Stimulated activated memory B cell treated with anti-CD40 and anti-IgM and Interleukin-4, amounts not matched to agents 10 μg/mL and 1 μg/mL and 100 μg/mL, for 72 hours (primary cell): ENCODE measurements at places on chromosomes 13 and 19.
A peak's percentile ranks its signal among the peaks of the same experiment; 100 is the strongest.

DNA sequence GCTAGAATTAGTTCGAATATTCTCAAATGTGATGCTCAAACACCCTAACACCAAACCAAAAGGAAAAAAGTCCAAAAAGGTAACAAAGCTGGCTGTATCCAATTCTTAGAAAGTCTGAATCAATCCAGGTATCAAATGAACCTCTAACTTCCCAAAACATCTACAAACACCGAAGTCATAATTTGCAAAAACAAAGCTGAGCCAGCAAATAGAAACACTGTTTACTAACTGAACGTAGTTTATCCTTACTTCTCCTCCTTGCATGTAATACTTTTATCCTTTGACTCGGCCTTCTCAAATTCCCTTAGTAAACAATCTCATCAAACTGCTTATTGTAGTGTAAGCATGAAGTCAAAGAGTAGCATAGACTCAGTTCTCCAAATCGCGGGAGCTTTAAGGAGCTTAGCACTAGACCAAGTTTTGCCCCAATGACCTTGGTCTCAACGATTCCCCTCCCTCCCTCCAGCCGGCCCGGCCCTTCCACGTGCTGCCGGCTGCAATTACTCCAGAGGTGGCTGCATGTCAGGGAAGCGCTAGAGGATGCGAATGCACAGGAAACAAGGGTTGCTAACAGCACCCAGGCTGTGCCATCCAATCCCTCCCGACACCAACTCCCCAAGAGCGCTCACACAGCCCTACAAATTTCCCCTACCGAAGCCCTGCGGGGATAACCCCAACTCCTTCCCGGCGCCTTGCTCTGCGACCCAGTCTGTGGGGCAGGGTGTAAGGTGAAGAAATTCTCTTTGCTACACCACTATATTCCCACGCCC, 693 bp downstream of the XPO4 start:
- peak; percentile 32 for ATAC-seq

GRCh38 chr19:29404015-29404414, 121.8 kb upstream of the VSTM2B start:
- no peak for ATAC-seq

DNA sequence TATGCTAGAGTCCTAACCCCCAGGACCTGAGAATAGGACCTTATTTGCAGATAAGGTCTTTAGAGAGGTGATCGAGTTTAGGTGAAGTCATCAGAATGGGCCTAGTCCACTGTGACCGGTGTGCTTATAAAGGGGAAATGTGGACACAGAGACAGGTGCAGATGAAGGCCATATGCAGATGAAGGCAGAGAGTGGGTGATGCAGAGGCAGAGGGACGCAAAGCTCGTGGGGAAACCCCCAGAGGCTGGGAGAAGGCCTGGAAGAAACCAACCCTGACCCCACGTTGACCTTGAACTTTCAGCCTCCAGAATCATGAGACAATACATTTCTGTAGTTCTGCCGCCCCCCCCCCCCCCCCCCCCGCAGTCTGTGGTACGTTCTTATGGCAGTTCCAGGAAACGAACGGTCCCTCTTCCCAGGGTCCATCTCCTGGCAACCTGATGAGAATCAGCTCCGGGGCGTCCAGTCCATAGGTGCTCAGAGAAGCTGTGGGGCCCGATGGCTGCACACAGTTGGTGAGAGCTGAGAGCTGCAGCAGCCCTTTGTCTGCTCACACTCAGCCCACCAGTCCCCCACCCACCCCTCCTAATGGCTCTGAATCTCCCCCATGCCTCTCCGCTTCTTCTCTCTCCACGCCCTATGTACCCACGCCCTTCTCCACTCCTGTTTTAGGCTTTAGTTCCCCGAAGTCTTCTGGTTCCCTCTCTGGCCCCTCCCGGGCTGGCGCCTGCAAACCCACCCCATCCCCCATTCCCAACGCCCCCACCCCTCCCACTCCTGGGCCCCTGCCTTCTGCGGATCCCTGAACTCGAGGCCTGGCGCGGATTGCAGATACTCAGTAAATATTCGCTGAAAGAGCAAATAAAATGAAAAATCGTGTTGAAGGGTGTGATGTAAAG, 218.3 kb upstream of the MAB21L1 start:
- peak; percentile 80 for ATAC-seq

DNA sequence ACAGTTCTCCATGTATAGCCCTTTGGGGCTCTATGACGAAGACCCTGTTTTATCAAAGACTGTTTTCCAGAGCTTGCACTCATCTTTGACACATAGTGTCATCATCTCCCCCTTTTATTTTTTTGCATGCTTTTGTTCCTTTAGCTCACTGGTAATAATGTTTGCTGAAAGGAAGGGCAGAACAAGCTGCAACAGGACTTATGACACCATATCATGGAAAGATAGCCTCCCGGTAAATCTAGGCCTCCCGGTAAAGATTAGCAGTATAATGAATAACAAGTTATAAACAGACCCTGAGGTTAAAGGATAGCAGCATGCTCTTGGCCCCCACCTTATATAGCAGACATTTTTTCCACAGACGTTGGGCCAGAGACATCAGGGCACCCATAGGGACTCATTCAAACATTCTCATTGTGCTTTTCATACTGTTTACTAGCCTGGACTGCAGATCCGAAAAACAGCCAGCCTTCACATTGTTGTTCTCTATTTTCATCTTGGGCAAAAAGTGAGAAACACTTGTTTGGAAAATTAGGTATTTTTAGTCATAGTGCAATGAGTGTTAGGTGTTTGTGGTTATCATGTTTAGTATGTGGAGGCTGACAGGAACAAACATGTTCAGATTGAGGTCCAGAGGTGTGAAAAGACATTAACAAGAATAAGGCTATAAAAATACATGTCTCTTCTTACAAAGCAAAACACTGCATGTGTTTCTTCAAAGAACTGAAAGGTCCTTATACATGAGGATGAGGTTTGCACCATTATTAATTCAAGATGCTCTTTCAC, 136.9 kb upstream of the SPRY2 start:
- no peak for ATAC-seq

DNA sequence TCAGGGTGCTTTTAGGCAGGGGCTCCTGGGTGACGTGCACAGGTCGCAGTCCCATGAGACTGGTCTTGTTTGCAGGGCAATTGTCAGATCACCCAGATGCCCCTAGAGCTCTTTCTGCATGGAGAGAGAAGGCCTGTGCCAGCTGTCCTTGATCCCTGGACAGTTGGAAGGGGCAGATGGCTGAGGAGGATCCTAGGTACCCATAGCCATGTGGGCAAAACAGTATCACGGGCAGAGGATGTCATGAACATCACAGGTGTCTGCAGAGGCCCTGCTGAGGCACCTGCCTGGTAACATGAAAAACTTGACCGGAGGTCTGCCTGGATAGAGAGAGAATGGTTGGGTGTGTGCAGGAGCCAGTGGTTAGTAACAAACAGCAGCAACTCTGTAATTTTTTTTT, 99.3 kb downstream of the ZNF536 start:
- ATAC-seq: no peak

GRCh38 chr13:62320129-62321108, 904.8 kb upstream of the PCDH20 start:
- ATAC-seq: no peak

- no peak for ATAC-seq
Observed at GRCh38 chr13:43239275-43239840, 216.0 kb downstream of the DNAJC15 start.

DNA sequence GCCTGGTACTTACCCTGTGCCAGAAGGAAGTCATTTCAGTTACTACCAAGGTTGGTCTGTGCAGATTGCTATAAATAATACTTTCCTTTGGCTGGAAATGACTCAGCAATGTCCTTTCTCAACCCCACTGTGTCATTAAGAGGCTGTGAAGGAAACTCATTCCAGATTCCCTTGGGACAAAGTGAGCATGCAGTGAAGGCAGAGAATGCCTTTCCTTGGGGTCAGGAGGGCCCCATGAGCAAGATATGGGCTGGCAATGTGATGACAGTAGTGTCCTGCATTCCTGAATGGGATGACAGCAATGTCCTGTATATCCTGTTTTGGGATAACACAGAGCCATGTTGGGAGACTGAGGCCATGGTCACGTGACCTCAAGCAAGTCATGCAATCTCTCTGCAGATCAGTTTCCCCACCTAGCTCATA, 213.1 kb upstream of the TMTC4 start:
- no peak for ATAC-seq

- no peak for ATAC-seq
Observed at GRCh38 chr19:47726467-47726866, 13.2 kb downstream of the EHD2 start.
